GM10248 (cell line): ENCODE measurements at places on chromosomes 6 and 20.

DNA sequence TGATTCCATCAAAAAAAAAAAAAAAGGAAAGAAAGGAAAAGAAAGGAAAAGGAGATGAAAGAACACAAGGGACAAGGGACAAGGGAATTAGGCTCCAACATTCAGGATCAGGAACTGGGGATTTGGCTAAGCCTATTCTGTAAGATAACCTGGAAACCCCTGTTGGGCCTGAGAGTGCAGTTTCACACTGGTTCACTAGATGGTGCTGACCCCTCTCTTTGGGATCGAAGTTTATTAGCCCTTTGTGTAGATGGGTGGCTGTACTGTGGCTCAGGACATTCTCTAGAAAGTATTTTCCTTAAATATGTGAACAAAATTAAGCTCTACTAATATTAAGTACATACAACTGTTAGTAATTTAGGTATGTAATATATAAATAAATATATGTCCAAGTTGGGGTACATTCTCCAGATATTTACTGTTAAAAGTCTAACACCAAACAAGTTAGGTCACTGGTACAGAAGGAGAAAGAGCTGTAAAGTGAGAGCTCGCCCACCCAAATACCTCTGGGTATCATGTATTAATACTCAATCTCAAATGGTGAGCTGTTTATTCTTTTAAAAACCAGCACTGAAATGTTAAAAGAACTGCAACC, 6.3 kb downstream of the OR2A4 start:
- DNase-seq, result peak; percentile 62

DNA sequence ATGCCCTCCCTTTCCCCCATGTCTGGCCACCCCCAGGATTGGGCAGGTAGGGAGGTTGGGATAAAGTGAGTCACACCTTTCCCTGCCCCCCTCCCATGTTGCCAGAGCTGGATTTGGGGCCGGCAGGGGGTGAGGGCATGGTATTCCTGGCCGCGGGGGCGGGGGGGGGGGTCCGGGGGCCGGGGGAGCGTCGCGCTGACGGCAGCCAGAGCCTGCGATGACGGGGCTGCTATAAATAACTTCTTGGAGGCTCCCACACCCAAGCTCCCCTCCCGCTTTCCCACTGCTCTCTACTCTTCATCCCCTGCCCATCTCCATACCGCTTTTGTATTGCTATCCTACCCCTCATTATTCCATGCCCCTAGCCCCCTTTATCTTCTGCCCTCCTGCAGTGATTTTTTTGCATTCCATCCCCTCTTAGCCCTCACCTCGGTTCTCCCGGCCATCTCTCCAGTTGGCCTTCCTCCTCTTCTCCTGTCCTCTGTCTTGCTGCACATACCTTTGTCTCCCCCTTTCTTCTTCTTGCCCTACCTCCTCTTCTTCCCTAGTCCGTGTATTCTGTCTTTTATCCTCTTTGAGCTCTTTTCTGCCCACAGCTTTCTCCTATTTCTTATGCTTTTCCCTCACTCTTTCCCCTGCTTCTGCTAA, 13.8 kb downstream of the SYNGAP1 start:
- no peak for DNase-seq

DNA sequence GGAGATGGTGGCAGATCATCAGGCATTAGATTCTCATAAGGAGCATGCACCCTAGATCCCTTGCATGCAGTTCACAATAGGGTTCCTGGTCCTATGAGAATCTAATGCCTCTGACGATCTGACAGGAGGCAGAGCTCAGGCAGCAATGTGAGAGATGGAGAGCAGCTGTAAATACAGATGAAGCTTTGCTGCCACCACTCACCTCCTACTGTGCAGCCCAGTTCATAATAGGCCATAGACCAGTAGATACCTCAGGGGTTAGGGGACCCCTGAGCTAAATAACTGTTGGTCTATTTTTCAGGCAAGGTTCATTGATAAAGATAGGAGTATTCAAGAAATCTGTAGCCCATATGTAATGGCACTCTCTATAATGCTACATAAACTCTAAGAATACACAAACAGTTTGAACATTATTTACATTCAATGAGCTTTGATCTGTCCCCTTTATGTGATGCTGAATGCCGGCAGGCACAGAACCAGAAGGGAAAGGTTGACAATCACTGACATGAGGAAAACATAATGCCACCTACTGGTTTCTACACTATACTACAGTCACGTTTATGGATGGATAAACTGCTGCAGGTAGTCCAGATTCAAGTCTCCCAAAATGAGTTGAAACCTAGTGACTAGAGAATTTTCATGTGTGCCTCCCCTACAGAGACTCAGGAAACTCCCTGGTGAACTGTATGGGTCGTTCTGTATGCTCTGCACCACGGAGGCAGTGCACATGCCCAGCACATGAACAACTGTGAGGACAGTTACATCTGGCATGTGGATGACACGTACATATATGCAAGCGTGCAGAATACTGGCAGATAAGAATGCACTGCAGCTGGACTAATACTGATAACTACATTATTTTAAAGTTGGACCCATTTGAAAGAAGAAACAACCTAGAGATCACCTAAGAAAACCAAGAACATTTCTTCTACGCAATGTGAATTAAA, 72.0 kb downstream of the DST start:
- DNase-seq, result peak; percentile 30

DNA sequence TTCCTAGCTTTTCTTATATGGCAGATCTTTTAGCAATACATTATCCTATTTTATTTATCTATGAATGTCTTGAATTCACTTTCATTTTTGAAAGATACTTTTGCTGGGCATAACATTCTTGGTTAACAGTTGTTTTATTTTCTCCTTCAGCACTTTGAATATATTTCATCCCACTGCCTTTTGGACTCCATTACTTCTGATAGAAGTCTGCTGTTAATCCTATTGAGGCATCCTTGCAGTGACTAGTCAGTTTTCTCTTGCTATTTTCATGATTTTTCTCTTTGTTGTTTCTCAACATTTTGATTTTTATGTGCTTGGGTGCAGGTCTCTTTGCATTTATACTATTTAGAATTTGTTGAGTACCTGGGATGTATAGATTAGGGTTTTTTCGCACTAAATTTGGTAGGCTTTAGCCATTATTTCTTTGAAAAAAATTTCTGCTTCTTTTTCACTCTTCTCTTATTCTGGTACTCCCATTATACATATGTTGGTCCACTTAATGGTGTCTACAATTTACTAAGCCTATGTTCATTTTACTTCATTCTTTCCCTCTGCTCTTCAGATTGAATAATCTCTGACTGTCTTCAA, 53.2 kb downstream of the PHACTR3 start:
- DNase-seq, result no peak

DNA sequence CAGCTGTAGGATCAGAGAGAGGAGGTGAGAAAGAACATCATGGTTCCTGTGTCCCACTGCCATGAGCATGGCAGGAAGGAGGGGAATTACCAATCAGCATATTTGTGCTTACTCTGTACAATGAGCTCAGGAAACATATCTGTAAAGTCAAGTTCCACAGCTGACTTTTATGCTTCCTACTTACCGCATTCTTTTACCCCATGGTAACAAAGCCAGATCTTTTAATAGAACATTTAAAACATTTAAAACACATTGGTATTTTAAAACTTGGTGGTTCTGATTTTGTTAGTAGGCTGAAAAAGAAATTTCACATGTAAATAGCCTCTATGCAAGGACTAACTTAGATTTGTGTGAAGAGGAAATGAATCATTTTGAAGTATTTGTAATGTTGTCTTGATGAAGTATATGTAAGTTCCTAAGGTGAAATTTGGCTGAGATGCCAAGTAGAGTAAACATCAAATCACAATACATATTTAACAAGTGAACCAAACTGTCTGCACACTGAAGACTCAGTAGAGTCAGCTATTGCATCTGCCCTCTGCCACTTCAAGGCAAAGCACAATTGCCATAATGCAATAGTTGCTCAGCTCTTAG, 114.7 kb downstream of the GJA10 start:
- DNase-seq, result no peak

DNA sequence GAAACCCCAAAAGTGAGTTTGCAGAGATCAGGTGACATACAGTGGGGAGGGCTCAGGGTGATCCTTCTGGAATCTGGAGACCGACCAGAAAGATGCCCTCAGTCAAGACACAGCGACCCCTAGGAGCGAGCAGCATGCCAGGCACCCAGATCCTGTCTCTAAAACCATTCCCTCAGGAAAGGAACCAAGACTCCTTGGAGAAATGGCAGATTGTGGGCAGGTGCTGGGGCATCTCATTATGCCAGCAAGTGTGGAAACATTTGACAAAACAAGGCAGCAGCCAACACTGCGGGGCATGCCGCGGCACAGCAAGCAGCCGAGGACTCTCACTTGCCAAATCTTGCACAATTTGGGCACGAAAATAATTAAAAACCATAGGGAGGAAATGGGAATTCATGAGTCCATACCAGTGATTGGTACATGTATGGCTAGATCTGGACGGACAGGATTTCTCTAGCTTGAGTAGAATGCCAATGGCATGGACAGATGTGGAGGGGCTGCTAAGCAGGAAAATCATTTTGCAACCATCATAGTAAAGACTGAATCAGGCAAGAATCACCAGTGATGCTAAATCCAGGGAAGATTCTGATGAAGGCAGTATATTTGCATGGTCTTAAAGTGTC, 76.9 kb downstream of the GINS1 start:
- DNase-seq, result no peak

DNA sequence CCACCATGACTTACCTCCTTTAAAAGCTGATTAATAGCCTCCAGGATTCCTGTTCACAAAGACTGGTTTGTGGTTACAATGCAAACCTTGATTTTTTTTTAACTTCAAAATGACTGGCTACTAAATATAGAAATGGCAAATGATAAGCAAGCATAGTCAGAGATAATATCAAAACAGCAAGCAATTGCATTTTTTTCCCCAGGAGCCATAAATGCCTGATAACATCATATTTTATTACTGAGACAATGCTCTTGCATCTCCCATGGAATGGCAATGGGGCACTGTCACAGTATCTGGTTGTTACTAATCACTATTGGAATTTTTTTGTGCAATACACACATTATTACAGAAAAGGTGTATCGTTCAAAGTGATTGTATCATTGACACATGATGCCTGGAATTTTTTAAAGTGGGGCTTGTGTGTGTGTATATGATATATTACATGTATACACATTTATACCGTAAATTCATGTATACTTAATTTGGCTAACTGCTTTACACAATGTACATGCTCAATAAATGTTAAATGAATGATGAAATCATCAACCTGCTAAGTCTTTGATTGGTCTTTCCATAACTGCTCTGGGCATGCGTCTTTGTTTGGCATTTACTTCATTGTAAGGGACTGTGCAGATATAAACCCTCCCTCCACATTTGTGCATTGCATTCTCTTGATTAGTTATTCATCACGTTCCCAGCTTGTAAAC, 980 bp upstream of the SALL4 start:
- no peak for DNase-seq

- DNase-seq, result no peak
These were observed 159.7 kb downstream of the BMP7 start for GRCh38 chr20:57106692-57107091.
